D721Med (cell line): ENCODE measurements at places on chromosomes 7 and 10.

DNA sequence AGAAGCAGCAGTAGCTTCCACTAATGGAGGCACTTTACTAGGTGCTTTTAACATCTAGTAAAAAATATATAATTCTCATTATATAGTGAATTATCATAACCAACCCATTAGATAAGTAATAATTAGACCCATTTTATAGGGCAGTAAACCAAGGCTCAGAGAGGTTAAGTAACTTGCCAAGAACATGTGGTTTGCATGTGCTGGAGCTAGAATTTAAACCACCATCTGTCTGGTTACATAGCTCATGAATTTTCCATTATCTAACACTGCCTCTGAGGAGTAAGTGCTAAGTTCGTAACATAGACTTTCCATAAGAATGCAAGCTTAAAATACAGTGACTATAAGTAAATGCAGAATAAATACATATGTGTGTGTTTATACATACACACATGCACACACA lies 41.9 kb downstream of the CREB3L2 start:
- DNase-seq, result no peak

GRCh38 chr7:30681331-30681797 lies 892 bp downstream of the CRHR2 start:
- no peak for DNase-seq

GRCh38 chr10:48466611-48467240 lies 138.1 kb downstream of the ARHGAP22 start:
- no peak for DNase-seq

- no peak for DNase-seq
Observed at GRCh38 chr10:12194752-12195271, 879 bp downstream of the NUDT5 start.

GRCh38 chr10:129382401-129382800 lies 84.6 kb upstream of the MGMT start:
- DNase-seq, result no peak

DNA sequence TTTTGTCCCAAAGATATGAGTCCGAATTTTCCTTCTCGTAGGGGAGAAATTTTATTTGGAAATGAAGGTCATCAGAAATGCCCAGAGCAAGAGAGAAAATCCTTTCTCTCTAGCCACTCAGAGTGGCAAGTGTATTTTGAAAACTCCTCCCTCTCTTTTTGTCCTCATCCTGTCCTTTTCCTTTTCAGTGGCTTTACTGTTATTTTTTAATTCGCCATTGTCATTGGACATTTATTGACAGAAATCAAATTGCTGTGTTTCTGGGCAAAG lies 39.6 kb downstream of the TET1 start:
- DNase-seq, result no peak

GRCh38 chr7:56079450-56080185 lies 13.1 kb downstream of the PHKG1 start:
- no peak for DNase-seq

- no peak for DNase-seq
Observed at GRCh38 chr7:154777489-154777888, 225.4 kb downstream of the PAXIP1 start.

DNA sequence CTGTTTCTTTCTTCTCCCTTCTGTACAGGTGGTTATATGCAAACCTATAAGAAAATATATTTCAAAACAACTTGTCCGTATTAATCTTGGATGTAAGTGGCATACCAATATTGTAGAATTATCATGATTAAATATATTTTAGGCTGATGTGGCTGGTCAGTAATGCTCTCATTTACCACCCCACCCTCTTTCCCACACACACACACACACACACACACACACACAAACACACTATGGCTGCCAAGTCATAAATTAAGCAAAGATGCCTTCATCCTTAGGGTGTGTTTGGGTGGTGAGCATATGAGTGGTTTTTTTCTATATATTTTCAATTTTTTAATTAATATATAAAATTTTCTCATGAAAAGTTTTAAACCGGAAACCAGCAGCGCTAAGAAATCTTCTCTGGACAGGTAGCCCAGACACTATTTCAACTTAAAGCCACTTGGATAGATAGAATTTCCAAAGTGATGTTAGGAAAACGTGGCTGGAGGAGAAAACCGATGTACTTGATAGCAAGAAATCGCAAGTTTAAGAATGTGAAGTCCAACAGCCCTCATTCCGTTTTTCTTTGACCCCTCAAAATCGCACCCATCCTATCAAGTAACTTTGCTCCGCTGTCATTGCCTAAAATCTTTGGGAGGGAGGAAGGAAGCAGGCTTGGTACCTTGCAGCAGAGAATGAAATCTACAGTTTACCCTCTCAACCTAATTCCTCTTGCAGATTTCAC lies 171.7 kb downstream of the FAM107B start:
- DNase-seq, result no peak

DNA sequence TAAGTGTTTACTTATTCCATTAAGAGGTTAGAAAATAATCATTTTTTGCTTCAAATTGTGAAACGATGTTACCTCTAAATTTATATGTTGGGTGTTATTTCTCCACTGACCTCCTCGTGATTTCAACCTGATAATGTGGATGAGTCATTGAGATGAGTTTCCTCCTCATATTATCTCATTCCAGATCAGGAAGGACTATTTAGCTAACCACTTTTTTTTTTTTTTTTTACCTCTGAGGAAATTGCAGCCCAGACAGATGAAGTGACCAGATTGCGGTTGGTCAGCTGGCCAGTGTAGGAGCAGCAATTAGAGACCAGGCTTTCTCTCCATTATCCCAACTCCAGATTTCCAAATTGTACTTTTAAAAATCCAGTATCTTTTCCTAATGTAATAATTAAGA lies 248.7 kb downstream of the FZD1 start:
- DNase-seq, result no peak

DNA sequence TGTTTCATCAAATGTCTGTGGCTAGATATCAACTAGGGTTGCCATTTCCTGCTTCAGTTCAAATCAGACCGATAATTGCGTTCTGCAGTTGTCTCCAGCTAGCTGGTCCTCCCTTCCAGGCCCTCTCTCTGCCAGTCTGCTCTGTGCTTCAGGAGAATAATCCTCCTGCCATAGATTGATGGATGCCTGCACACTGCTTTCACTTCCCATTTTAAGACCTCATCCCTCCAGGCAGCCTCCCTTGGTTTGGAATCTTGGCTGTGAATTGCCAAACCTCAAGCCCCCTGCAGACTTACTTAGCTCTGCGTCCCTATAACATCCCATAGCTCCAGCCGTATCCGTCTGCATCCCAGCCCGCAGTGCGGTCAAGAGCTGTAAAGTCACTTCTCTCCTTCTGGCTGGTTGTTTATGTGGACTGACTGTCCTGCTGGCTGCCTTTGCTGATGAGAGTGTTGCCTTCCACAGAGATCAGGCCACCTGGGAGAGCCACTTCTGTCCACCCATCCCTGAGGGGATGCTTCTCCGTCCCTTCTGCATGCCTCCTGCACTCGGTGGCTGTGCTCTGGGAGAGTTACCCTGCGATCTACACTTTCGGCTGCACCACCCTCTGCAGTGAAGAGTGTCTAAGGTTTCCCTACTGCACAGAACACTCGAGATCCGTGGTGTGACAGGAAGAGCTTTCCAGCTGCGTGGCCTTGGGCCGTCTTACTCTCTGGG lies 22.4 kb upstream of the KLF6 start:
- DNase-seq, result no peak

- DNase-seq, result no peak
Observed at GRCh38 chr7:92295391-92295790, 49.6 kb downstream of the ANKIB1 start.

- DNase-seq, result no peak
Observed at GRCh38 chr7:150514748-150515222, at the start of gene GIMAP7. TSS of gene GIMAP7 (plus strand) at chr7:150514872. CDS start at chr7:150519975, 5,103 bp downstream.

GRCh38 chr7:88357781-88358525 lies 51.3 kb upstream of the STEAP4 start:
- DNase-seq, result no peak

- no peak for DNase-seq
Observed at GRCh38 chr7:137879357-137880158, 32.8 kb upstream of the DGKI start.

GRCh38 chr7:8560501-8560900 lies 127.1 kb downstream of the NXPH1 start:
- DNase-seq, result no peak

DNA sequence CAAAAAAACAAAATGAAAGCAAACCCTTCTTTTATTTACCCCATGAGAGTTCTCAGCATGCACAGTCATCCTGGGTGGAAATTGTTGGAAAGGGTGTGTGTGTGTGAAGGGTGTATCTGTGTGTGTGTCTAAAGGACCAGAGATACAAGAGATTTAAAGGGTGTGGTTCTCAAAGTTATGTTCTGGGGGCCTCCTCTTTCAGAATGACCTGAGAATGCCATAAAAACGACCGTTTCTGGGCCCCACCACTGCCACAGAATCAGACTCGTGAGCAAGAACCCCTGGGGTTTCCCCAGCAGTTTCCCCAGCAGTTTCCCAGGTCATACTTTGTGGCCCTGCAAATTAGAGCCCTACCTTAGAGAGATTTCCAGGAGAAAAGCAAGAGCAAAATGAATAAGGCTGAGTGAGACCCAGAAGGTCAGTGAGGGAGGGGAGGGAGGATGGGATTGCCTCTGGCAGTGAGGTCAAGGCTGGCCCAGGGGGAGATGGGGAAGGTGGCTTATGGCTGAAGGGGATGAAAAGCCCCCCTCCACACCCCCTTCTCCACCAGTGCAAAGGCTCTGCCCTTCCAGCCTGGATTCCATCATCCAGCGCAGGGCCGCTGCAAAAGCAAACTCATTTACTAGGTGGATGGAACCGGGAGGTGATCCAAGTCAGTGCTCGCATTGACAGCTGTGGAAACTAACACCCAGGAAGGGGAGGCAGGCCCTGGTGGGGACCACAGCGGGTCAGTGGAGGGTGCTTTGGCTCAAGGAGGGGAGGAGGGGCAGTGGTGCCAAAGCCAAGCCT lies 10.2 kb downstream of the PYROXD2 start:
- no peak for DNase-seq

GRCh38 chr10:32139223-32140073 lies 83.2 kb upstream of the KIF5B start:
- DNase-seq, result no peak

DNA sequence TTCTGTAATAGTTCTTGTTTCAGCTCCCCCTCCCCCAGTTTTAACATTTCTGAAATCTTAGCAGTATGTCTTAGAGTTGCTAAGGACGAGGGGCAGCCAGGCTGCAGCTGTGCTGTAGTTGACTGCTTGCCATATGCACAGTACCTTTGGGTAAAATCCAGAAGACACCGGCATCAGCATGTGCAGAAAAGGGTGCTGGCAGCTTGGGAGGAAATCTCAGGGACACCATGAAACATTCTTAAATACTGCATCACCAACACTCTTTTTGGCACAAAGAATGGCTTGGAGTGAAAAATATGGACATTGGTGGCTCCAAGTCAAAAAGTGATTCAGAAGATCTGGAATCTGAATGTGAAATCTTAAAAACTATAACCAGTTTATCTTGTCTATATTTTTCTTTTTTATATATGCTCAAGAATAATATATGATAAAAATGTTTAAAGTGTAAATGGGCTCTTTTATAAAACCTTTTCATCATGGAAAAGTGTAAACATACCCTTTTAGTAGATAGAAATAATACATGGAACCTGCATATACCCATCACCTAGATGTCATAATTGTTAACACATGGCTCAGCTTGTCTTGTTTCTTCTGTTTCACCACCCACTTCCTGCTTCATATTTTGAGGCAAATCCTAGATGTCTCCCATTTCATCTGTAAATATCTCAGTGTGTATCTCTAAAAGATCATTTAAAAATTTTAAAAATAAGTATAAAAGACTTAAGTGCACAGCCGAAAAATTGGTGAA lies 34.4 kb upstream of the ARMS2 start:
- DNase-seq, result no peak

GRCh38 chr10:79019441-79020014 lies 49.2 kb upstream of the ZMIZ1 start:
- no peak for DNase-seq

- no peak for DNase-seq
Observed at GRCh38 chr7:28564033-28564432, 151.7 kb downstream of the CREB5 start.
